ENCODE measurements at places on chromosomes 6 and 20.

GRCh38 chr20:59735917-59736316 is 131.6 kb downstream of the PHACTR3 start:
- DNase-seq: no peak

DNA sequence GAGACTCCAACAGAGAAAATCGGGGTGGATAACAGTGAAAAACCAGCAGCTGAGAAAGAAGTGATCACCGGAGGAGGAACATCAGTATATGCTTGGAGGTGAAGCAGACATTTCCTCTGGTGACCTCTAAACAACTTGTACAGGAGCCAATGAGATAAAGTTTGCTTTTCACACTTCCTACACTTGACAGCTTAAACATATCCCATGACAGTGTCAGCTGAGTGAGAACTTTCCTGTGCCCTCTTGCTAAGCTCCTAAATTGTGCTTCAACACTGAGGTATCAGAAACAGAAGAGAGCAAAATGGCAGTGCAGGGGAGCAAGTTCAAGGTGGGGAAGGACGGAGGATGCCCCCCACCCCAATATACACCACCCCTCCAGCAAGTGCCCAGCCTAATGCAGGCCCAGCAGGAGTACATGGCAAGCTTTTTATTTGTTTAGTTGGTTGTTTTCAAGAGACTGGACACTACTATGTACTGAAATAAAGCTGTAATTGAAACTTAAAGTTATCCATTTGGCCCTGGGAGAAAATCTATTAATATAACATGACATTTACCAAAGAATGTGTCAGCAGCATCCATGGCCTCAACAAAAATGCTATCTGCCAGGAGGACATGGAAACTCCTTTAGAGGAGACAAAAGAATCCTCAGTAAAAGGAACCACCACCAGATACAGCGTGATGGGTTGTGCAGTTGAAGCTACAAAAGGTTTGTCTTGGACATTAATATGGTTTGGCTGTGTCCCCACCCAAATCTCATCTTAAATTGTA is 540.2 kb downstream of the PRKN start:
- DNase-seq: no peak

GRCh38 chr6:168715643-168716481 is 274.9 kb downstream of the SMOC2 start:
- DNase-seq: no peak

- DNase-seq: no peak
These were observed 31.6 kb upstream of the PRL start for GRCh38 chr6:22328474-22328873.

All from T-helper 2 cell (primary cell).